Stimulated activated naive CD8-positive, alpha-beta T cell treated with anti-CD3 and anti-CD28 coated beads, Interleukin-15, amount 100 ng/mL, for 72 hours (primary cell): ENCODE measurements at places on chromosomes 7 and 10.

DNA sequence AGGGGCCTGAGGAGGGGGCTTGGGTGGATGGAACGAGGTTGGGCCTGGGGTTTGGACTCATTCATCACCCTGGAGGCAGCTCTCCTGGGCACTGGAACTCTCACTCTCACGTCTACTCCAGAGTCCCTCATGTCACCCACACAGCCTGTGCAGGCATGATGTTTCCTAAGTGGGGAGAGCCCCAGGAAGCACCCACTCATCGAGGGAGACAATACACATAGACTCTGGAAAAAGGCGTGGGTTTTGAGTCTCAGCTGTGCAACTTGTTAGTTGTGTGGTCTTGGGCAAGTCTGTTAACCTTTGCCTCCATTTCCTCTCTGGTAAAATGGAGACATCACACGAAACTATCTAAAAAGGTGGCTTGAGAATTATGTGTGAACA, 25.9 kb upstream of the RBM20 start:
- DNase-seq = no peak

- no peak for DNase-seq
Observed at GRCh38 chr7:67754651-67755050, 758.0 kb downstream of the TYW1 start.

DNA sequence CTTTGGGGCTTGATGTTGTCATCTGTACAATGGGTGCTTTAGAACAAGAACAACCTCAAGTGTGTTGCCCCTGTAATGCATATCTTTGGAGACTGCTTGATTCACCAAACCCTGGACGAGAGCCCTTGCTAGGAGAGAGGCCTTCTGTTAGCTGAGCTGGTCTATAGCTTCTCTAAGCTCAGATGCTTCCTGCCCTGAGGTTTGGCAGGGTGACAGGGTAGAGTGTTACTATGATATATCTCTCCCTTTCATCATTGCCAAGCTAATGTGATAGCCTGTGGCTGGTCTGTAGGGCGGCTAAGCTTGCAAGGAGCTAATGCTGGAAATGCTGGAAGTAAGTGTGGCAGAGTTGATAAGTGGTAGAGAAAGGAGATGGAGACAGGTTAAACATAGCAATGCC, 364.1 kb downstream of the RPS24 start:
- DNase-seq = no peak

DNA sequence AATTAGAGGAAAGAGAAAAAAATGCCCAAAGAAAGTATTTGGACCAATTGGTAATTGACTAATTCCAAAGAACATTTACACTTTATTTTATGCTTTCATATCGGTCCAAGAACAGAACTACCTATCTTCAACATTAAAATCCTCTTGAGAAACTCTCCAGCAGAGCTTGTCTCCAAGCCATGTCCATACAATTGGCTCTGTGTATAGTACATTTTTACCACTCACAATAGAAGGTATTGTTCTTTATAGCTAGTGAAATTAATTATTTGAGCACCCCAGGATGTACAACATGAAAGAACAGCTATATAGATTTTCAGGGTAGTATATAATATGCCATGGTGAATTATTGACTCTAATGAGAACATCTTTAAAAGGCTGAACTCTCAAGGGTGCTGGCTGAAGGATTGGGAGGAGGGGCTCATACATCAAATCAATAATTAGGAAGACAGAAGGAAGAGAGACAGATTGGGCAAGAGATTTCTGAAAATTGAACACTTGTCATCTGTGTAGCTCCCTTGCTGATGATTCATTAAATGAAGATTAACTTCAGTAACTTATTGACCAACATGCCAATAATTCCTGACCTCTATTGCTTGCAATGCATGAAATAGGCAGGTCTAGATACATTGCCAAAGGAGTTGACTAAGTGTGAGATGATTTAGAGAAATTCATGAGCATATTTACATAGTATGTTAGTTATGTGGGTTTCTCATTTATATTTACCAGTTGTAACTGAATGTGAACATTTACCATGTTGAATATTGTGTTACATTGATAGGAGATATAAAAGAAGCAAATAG, 249.7 kb downstream of the MTERF1 start:
- DNase-seq = no peak

DNA sequence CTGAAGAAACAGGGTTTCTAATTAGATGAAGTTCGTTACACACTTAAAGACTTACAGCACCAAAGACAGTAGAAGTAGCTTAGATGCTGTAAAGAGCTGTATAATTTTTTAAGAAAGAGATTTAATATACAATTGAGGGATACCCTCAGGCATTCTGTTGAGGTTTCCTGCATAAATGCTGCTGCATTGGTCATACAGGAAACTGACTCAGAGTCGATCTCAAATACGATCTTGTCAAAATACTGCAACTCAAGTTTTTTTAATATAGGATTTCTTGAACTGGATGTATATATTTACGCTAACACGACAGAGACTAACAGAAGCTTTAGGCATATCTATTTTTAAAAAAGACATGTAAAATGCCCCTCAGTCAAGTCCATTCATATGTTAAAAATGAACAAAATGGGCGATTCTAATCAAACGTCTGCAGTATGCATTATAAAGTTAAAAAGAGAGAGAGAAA, 2.4 kb upstream of the ARID5B start:
- no peak for DNase-seq

DNA sequence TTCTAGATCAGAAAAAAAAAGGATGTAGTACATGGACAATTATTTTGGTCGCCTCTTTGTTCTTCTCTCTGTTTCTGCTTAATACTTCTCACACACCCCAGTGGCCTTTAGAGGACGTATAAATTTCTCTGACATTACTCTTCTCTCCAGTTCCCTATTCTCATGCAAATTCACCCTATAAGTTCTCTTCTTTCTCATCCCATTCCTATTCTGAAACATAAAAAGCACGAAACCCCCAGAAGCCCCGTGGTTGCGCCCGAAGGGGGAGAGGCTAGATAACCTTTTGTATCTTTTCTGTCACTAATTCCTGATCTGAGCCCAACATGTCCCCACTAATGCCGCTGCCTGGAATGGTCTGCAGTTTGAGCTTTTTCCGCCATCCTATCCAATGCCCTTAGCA, 136.9 kb downstream of the SKIDA1 start:
- no peak for DNase-seq

DNA sequence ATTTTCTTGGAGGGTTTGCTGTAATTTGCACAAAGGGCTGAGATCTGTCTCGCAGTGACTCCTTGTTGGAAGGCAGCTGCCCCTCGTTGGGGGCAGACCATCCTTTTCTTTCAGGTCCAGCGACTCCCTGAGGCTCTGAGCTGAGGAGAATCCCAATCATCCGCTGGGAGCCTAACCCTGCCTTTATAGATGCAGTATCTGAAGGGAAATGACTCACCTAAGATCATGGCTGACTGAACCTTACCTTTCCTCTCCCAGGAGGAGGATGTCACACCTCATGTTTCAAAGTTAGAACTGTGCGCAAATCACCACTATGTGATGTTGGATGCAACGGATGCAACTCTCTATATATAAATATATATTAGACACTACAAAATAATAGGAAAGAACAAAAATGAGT, 36.4 kb upstream of the MXI1 start:
- no peak for DNase-seq

- DNase-seq = no peak
Observed at GRCh38 chr7:154767821-154768415, 235.0 kb downstream of the PAXIP1 start.

DNA sequence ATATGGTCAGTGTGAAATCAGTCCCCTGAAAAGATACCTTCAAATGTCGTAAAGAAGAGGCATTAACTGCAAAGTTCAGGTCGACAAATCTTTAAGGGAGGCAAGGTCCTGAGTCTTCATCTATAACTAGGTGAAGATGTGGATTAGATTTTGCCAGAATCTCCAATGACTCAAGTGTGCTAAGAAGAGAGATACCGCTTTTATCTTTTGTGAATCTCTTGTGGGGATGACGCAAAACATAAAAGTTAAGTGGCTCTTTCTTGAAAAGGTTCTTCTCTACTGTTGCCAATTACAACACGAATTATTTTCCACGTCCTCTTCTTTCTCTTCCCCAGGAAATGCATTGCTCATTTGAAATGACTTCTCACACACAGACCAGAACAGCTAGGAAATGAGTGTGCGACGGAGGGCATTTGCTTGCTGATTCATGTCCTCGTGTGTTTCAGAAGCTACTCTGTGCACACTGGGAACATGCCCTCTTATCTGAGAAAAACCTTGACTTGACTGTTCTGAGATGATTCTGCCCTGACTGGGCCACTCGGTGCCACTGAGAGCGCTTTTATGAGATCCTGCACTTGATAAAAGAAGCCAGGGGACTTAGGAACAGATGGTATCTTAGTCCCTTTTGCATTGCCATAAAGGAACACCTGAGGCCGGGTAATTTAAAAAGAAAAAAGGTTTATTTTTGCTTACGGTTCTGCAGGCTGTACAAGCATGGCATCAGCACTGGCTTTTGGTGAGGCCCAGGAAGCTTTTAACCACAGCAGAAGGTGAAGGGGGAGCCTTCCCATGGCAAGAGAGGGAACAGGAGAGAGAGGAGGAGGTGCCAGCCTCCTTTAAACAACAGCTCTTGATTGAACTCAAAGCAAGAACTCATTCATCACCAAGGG, 169.5 kb upstream of the PFKP start:
- no peak for DNase-seq

- DNase-seq = no peak
Observed at GRCh38 chr10:7168414-7168813, 242.4 kb downstream of the SFMBT2 start.

DNA sequence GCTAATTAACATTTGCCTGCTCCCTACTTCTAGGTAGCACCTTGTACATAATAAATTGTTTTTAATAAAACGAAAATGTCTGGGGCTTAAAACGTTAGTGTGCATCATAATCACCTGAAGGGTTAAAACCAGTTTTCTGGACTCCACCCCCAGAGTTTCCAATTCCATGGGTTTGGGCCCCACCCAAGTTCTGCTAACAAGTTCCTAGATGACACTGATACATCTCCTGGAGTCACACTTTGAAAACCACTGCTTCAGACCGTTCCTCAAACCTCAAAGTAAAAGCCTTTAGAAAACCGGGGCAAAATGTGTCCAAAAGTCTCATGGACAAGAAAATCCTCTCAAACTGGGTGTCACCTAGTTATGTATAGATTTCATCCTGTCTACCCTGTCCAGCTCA, 9.3 kb downstream of the OSBPL3 start:
- no peak for DNase-seq

DNA sequence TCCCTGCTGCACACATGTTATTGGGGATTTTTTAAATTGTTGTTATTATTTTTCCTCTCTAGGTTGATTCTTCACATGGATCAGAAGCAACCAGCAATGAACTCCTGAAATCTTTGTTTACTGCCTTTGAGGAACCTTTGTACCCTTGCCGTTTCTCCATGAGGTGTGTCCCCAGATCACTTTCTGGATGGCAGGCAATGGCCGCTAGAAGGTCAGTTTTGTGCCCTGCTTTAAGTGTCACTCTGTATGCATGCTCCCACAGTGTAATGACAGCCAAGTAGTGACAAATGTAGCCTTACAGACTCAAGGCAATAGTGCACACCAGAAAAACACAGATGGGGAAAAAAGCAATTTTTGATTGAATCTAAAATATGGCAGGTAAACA, 47.7 kb upstream of the NRP1 start:
- no peak for DNase-seq

- no peak for DNase-seq
Observed at GRCh38 chr7:146002431-146003078, 114.0 kb upstream of the CNTNAP2 start.

DNA sequence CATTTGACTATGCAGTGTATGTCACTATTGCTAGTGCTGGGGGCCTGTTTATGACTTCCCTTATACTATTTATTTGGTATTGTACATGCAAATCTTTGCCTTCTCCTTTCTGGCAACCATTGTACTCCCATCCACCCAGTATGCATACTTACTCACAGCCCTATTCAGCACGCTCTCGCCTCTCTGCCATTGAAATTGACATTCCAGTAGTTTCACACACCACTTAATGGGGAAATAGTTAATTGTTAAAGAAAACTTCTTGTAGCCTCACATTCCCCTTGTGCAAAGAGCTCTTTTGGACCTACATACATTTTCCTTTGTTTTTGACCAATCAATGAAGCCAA, 9.9 kb downstream of the CLDN12 start:
- no peak for DNase-seq

DNA sequence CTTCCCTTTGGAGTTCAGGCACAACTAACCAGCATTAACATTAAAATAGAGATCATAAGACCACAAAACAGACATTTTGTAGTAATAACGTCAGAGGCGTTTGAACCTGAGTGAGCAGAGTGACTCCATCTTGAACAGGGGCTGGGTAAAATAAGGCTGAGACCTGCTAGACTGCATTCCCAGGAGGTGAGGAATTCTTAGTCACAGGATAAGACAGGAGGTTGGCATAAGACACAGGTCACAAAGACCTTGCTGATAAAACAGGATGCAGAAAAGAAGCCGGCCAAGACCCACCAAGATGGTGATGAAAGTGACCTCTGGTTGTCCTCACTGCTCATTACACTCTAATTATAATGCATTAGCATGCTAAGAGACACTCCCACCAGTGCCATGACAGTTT, 493.2 kb upstream of the AUTS2 start:
- DNase-seq = no peak

- no peak for DNase-seq
Observed at GRCh38 chr10:114271075-114271778, 32.2 kb downstream of the VWA2 start.

GRCh38 chr10:73406846-73407245, 7.0 kb downstream of the ANXA7 start:
- DNase-seq = no peak

DNA sequence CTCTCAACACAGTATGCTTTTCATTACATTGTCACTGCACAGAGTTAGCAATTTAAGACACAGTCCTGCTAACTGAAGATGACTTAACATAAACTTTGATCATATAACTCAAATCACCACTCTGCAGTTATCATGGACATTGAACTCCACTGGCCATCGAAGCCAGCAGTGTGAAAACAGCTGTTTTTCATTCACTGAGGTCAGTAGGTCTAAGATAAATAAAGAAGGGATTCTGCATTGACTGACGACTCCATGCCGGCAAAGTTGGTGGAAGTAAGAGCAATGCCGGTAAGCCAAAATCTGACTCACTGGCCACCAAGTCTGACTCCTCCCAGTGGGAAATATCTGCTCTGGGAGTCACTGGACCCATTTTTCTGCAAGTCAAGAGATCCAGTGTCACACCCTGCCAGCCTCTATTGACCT, 449.9 kb upstream of the ANKRD30A start:
- no peak for DNase-seq

- DNase-seq = no peak
Observed at GRCh38 chr10:18066947-18067346, 73.3 kb upstream of the CACNB2 start.

GRCh38 chr10:63281967-63282366, 148.8 kb downstream of the NRBF2 start:
- DNase-seq = no peak
